Right hindlimb (tissue), 1 donor: ENCODE measurements at places on chromosomes 6 and 20.
A peak's percentile ranks its signal among the peaks of the same experiment; 100 is the strongest.

DNA sequence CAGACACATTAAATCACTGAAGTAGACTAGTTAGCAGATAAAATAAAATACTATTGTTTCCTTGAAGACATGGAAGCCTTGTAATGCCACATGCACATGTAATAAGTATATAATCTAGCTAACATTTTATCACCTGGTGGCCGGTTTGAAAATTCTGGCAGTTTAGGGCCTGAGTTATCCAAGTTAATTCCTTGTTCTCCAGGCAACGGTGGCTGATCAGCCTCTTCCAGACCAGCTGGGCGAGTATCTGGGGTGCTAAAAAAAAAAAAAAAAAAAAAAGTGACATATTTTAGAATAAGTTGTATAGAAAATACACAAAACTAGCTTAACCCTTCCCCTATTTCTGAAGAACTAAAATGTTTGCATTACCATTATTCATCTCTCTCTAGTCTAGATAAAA, 42.5 kb downstream of the TP53INP2 start:
- DNase-seq = no peak

- no peak for DNase-seq
Observed at GRCh38 chr6:42726026-42726425, 3.6 kb upstream of the PRPH2 start.

DNA sequence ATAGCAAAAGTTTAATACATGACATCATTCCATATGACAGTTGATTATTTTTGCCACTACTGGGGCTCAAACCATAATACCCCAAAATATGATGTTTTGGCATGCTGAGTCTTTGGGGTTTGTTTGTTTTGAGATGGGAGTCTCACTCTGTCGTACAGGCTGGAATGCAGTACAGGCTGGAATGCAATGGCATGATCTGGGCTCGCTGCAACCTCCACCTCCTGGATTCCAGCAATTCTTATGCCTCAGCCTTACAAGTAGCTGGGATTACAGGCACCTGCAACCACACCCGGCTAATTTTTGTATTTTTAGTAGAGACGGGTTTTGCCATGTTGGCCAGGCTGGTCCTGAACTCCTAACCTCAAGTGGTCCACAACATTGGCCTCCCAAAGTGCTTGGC, 1.3 kb upstream of the MRS2 start:
- no peak for DNase-seq

DNA sequence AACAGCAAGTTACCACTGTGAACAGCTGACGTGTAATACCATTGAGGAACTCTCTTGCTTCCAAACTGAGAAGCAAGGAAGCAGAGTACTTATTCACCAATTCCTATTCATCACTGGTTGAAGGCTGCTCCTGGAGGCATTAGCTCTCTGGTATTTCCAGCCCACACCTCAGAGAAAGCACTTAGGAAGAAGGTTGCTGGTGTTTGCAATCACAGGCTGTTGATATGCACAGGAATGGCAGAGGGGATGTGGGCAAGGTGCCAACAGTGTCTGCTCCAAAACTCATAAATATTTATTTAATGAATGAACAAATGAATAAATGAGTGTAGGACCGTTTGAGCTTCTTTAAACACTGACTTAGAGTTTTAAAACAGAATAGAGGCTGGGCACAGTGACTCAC, 6.9 kb upstream of the RRBP1 start:
- no peak for DNase-seq

GRCh38 chr6:64680446-64680845, 1026.6 kb downstream of the EYS start:
- no peak for DNase-seq

DNA sequence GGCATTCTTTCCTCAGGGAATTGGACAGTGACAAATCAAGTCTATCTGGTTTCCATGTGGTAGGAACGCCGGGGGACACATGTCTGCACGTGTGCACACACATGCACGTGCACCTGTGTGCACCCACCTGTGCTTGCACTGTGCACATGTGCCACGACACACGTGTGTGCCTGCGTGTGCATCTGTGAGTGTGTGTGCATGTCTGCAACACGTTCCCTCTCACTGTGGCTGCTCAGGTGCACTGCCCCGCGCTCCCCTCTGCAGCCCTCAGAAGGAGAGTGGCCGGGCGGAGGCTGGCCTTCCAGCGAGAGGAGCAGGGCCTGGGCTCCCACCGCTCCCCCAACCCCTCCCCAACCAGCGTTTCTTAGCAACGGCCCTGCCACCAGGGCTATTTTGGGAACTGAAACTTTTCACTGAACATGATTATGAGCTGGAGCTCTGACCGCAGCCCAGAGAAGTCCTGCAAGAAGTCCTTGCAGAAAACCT, 147.8 kb downstream of the PHACTR3 start:
- peak; percentile 79 for DNase-seq
